Brain (organoid and tissue), 16 donors: ENCODE measurements at places on chromosomes 2 and 18.

GRCh38 chr2:101698014-101698843 is 722 bp downstream of the MAP4K4 start:
- DNase-seq = peak; percentile 36

DNA sequence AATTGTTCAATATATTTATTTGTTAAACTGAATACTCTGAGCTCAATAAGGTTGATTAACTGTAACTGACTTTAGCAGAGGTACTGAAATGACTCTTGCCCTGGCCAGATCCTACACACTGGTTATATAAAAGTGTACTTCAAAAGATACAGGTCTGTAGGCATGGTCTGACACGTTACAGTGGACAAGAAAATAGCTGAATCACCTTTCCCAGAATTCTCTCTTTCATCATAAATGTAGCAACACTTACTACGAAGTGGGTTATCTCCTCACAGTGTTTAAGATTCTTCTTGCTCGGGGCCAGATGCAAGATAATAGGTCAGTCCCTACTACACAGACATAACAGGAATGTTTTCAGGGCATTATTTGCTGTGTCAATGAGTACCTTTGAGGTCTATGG is 107.0 kb upstream of the ZC3H15 start:
- DNase-seq = no peak

DNA sequence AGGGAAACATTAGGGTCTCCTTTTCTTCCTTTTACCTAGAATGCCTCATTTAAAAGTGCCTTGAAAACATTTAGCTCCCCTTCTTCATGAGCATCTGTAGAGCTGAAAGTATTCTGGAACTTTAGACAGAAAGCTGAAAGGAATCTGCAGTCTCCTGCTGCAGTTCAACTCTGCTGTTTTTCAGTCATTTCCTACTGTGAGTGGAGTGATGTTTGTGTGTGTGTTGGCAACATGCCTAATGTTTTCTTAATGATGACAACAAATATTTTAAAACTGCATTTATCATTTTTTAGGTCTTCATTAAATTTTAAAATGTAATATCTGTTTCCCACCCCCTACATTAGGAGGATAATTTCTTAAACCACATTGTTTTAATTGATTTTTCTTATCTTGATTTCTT is 66.6 kb downstream of the TWSG1 start:
- DNase-seq = no peak

DNA sequence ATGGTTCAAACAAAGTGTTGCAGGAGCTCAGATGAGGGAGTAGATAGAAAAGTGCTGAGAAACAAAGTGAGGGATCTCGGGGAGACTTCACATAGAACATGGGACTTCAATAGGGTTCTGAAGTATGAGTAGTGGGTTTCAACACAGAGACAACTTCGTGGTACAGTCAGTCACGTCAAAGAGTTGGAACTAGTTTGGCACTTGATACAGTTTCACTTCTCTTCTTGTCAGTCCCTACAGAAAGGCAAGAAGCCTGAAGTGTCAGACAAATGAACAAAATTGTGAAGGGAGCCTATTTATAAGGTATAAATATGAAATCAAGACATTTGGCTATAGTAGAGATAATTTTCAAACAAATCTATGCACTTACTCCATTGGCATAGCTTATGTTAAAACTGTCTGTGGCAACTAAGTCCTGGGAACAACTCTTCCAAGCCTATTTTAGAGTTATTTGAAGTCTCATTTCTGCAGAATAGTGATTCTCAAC is 338.0 kb downstream of the TDRD15 start:
- no peak for DNase-seq
